ENCODE measurements at places on chromosomes 5 and 9.

DNA sequence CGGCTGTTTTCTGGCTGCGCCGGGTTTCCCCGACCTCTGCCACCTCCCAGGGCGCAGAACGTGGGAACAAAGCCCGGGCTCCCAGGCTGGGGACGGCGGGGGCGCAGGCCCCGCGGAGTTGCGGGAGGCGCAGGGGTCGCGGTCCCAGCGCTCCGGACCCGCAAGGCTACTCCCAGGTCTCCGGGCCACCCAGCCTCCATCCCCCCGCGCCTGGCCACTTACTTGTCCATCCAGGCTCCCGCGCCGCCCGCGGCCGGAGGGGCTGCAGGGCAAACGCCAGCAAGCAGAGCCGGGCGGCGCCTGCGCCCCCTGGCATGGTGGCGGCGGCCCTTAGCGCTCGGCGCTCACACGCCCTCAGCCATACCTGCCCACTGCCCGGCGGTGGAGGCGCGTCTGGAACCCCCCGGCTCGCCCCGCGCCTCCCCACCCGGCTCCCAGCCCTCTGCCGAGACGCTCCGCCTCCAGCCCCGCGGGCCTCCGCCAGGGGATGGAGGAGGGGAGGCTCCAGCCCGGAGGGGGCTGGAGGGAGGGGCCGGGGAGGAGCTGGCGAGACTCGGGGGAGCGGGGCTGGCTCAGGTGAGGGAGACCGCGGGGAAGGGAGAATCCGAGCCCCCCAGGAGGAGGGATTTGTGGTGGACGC lies at the start of gene ADAM19:
ADAM19 (minus strand) TSS at position 395 of the 640 bp plus-strand sequence; CDS start at position 316, 79 bp downstream.
- DNase-seq = peak; percentile 33

DNA sequence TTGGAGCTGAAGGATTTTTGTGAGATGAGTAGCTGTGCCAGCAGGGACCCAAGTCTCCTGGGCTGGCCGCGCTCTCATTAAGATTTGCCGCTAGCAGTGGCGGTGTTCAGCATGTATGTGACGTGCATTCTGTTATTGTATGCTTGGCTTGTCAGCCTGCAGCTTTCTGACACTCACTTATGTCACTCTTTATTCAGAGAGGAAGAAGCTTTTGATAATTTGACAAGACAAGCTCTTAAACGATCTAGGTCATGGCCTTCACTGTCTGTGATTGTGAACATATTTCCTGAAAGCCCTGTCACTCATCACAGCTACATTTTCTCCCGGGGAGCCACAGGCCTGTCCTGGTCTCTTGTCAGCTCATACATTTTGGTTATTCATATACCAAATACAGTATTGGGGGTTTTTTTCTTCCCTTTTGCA lies 98.2 kb upstream of the GRHPR start:
- DNase-seq = no peak

DNA sequence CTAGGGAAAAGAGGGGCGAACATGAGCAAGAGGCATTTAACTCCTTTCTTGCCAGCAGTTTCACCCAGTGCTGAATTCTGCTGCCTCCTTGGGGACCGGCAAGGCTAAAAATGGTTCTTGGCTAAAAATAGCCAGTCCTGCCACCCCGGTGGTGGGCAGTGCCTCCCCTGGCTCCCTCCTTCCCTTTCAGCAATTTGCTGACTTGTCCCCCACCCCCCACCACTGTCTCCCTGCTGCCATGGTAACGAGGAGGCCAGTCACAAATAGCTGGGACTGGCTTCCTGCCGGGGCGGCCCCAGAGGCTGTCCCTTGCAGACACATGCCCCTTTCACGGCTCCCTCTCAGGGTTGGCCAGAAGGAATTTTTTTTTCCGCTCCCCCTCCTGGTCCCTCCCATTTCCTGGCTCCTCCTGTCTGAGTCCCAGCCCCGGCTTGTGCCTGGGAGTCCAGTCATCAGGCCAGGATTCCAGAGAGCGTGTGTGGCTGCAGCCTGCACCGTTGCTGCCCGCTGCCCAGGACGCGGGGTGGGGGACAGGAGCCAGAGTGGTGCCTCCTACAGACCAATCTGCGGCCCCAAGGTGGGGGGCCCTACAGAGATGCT lies 130.3 kb downstream of the RGS3 start:
- DNase-seq = peak; percentile 40

- no peak for DNase-seq
Observed at GRCh38 chr5:129243039-129243438, 148.5 kb downstream of the ISOC1 start.

GRCh38 chr5:107500840-107501239 lies 169.9 kb downstream of the EFNA5 start:
- DNase-seq = no peak

GRCh38 chr5:55492449-55492848 lies 42.3 kb downstream of the PLPP1 start:
- no peak for DNase-seq

DNA sequence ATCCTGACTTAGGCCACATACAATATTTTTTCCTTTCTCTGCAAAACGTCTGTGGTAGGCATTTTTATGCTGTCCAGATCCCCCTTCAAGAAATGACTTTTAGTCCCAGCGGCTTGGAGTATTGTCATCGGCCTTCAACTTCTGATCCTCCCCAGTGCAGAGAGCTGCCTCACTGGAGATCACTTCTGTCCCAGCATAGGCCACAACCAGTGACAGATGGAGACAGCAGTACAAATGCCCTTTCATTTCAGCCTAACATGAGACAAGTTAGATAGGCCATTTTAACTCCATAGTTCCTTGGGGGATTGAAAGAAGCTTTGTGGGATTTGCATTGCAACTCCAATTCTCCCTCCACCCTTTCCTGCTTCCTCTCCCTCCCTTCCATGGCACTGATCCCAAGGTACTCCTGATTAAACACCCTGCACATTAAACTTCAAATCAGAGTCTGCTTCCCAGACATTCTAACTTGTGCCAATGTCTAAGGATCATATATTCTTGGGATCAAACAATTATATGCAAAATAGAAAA lies 3.2 kb upstream of the MAMDC2 start:
- no peak for DNase-seq

GRCh38 chr5:125813221-125813974 lies 609.8 kb upstream of the GRAMD2B start:
- DNase-seq = no peak

- no peak for DNase-seq
Observed at GRCh38 chr5:111743988-111744387, 13.0 kb downstream of the NREP start.

DNA sequence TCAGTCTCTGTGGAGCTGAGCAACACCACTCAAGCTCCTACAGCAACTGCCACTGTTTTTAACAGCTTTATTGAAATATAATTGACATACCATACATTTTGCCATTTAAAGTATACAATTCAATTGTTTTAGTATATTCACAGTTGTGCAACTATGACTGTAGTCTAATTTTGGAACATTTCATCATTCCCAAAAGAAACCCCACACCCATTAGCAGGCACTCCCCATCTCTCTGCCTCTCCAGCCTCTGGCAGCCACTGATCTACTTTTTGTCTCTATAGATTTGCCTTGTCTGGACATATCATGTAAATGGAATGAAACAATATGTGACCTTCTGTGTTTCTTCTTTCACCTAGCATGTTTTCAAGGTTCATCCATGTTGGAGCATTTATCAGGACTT lies 43.5 kb downstream of the RUSC2 start:
- DNase-seq = no peak

GRCh38 chr9:123401879-123402513 lies 46.0 kb downstream of the CRB2 start:
- no peak for DNase-seq

GRCh38 chr5:91787718-91788117 lies 404.6 kb upstream of the ARRDC3 start:
- DNase-seq = no peak

DNA sequence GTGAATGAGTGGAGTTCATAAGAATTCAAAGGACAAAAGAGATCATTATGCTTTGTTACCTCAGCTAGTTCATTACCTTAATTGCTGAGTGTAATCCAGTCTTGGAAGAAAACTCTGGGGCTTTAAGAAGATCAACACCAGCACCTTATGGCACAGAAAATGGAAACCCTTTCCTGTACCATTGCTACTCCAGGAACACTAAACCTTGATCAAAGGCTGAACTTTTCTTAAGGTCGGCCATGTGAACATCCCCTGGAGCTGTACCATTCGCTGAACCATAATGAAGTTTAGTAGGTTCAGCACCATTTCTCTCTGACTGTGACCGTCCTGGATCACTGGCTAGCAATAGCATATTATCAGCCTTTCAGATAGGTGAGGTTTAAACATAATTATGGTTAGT lies 97.4 kb downstream of the PBX3 start:
- no peak for DNase-seq

DNA sequence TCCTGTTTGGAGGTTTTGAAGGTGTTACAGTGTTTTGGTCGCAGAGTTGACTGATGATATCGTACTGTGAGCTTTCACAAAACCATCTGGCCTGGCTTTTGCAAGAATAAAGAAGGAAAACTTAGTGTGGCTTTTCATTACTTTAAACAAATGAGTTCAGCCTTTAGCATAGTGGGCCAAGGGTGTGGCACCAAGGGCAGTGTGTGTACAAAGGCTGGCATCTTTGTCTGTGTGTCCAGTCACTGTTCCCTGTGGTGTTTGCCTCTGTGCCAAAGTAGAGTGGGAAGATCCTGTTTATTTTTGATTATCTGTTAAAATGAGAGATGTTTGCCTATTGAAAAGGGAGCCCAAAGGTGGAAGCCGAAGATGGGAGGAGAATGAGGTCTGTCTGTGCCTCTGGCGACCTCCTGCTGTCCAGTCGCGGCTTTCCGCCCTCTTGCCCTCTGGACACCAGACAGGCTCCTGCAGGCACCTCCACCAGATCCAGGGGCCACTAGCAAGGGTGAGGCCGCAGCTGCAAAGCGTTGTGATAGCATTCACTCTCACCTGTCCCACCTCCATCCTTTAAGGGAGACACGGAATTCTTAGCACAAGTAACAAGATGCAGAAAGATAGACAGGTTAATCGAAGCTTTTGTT lies 113.7 kb downstream of the TRIO start:
- DNase-seq = no peak

DNA sequence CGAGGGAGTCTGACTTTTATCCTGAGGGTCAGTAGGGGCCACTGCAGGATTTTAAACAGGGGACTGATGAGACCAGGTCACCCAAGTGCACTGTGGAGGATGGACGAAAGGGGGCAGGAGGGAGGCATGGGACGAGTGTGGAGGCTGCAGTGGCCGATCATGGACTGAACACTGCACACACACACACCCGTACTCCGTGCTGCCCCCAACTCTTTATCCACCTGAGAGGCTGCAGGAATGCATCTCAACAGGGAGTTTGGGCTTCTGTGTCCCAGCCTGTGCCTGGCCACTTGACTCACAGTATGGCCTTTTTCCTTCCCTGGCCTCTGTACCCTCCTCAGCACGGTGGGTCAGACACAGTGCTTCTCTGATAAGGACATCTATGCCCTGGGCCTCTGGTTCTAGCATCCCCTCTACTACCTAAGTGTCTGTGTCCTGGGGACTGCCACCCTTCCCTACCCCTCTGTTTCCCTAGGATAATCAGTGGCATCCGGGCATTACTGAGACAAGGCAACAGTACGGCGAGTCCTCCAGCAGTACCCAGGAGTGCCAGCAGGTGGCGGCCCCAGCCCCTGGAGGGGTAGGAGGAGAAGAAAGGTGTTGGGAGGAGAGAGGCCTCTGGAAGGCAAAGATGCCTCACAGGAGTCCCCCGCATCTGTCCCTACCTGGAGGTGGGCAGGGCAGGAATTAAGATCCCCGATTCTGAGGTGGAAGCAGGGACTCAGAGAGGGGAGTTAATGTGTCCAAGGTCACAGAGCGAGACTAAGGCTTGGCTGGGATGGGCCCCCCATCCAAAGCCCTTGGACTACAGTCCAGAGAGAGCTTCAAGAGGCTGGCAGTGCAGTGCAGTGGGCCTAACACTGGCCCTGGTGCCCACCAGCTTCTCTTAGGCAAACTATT lies 5.1 kb upstream of the CDX1 start:
- DNase-seq = peak; percentile 65

DNA sequence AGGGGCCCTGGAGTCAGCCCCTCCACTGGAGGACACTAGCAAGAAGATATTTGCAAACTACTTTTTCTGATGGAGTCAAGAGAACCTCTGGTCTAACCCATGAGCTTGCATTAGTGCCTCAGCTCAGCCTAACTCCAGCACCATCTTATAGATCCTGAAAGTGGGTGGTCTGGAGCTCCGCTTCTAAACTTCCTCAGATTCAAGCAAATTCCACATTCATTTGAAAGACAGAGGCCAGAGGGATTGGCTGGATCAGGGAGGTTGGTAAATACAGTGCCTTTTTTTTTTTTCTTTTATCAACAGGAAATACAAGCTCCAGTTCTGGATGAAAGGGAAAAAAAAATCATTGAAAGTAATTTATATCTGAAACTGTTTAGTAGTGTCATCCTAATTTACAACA lies 99.9 kb downstream of the ENC1 start:
- DNase-seq = no peak

Measured in CD8-positive, alpha-beta memory T cell (primary cell).